ENCODE measurements at places on chromosomes 1 and 21. TPM values are rescaled to one million over a fixed set of nuclear protein-coding genes. Genes with fewer than 3 reads are reported as not detected.

GRCh38 chr1:97726386-97726785 is 194.4 kb downstream of the DPYD start:
- DNase-seq, result no peak

DNA sequence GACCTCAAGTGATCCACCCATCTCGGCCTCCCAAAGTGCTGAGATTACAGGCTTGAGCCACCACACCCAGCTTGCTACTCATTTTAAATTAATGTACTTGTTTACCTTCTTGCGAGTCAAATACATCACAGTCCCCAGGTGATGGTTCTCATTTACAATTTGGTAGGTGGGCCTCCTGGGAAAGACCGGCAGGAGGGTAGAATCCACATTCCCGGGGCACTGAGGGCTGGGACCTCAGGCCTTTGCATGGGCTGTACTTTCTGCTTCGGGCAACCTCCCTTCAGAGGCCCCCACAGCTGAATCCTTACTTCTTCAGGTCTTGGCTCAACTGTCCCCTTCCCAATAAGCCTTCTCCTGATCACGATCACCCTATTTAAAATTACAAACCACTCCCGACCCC is 165.5 kb downstream of the KAZN start:
- no peak for DNase-seq

Gene PRAMEF14
- total RNA-seq, result not detected

DNA sequence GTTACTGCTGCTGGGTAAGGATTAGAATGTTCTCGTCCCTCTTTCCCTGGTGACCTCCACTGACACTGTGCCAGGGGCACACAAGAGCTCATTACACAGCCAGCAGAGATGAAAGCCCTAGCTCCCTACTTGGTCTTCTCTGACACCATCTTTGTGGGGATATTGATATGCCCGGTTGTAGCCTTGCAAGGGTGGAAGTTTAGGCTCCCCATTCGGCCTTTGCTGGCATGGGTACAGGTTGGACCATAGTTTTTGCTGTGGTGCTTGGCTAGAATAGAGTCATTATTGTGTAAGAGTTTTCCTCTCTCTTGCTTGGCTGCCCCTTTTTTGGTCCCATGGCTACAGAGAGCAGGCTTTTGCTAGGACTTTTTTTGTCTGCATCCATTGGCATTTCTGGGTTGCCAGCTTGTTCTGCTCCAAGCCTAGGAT is 12.3 kb downstream of the RAB4A start:
- no peak for DNase-seq

Gene RPL5
- 1,496 TPM for total RNA-seq

Gene NUP210L
- total RNA-seq, result 0.48 TPM

Gene BMP8B
- 0.48 TPM for total RNA-seq
